ENCODE measurements at places on chromosomes 5 and 9.

DNA sequence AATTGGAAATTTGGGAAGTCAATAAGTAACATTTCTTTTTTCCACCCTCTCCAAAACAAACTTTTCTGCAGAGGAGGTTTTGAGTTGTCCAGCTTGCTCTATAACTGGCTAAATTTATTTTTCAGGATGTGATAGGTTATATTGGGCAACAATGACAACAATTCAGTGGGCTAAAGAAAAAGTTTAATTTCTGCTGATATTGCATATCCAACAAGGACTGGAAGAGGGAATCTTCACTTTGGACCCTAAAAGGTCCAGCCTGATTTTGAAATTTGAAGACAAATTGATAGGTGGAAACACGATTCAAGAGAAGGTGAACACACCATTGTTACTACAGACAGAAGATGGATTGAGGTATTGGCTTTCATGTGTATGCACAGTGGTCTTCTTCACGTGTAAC lies 393.1 kb downstream of the BRINP1 start:
- no peaks in the 10 kb centered on the region for H3K4me1 ChIP-seq
- H3K36me3 ChIP-seq, result no peaks in the 10 kb centered on the region
- no peak overlapping the region for H3K27ac ChIP-seq
- H3K4me3 ChIP-seq, result no peak overlapping the region
- no peak for DNase-seq

DNA sequence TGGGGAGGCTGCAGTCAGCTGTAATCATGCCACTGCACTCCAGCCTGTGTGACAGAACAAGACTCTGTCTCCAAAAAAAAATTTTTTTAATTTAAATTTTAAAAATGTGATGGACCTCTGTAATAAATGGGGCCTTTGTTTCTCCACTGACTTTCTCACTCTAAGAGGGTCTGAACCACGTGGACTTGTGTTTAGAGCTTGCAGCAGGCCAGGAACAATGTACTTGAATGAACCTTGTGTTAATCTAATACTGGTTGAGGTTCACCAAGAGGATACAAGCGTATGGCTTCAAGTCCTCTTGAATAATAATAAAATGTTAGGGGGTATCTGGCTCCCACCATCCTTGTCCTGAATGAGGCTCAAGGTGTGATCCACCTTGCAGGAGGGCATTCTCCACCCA lies 14.4 kb upstream of the SLC2A8 start:
- no peaks in the 10 kb centered on the region for H3K4me1 ChIP-seq
- peaks cover 4% of the 10 kb centered on the region for H3K27me3 ChIP-seq
- H3K36me3 ChIP-seq, result no peaks in the 10 kb centered on the region
- H3K27ac ChIP-seq, result no peak overlapping the region
- no peak overlapping the region for H3K4me3 ChIP-seq

DNA sequence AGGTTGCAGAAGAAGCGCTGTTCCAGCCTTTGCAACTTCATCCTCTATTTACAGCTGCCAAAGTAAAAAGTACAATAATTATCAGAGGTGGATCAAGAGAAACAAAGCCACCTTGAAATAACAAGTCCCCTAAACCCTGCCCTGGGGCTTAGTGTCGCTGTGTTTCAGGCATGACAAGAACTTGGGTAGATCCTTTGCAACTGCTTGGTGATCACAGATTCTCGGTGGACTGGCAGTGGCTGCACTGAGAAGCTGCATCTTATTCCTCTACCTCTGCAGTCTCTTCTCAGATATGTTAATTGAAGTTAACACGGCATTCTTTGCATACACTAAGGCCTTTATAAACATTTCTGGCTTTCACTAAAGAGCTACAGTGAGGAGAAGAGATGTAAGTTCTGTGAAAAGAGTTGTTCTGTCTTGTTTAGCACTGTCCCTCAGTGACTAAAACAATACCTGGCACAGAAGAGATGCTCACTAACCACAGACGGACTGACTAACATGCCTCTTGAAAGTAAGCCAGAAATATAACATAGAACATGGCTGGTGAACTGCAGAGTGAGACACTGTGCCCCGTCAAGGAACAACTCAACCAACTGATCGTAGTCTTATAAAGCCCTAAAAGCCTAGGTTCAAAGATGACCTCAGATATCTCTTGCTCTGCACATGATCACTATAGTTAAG lies 144.2 kb downstream of the MLLT3 start:
- H3K4me1 ChIP-seq, result no peaks in the 10 kb centered on the region
- DNase-seq, result no peak
- no peaks in the 10 kb centered on the region for H3K27me3 ChIP-seq
- H3K4me3 ChIP-seq, result no peak overlapping the region
- H3K27ac ChIP-seq, result no peak overlapping the region

DNA sequence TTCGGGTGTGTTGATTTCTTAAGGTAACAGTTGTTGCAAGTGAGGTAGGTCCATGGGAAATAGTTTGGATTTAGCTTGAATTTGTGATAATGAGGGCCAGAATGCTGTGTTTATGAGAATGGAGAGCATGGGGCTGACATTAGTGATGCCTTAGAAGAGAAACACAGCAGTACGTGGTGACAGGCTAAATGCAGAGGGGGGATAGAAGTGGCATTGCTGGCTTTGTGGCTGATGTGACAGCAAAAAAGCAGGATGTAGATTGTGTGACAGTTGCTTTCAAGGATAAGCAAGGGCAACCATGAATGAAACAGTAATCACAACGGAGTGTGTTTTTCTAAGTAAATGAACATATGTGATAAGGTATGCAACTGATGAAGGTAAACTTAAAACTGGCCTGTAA lies 103.4 kb upstream of the SGCD start:
- no peaks in the 10 kb centered on the region for H3K36me3 ChIP-seq
- H3K27ac ChIP-seq, result no peak overlapping the region
- no peak overlapping the region for H3K4me3 ChIP-seq
- DNase-seq, result no peak

DNA sequence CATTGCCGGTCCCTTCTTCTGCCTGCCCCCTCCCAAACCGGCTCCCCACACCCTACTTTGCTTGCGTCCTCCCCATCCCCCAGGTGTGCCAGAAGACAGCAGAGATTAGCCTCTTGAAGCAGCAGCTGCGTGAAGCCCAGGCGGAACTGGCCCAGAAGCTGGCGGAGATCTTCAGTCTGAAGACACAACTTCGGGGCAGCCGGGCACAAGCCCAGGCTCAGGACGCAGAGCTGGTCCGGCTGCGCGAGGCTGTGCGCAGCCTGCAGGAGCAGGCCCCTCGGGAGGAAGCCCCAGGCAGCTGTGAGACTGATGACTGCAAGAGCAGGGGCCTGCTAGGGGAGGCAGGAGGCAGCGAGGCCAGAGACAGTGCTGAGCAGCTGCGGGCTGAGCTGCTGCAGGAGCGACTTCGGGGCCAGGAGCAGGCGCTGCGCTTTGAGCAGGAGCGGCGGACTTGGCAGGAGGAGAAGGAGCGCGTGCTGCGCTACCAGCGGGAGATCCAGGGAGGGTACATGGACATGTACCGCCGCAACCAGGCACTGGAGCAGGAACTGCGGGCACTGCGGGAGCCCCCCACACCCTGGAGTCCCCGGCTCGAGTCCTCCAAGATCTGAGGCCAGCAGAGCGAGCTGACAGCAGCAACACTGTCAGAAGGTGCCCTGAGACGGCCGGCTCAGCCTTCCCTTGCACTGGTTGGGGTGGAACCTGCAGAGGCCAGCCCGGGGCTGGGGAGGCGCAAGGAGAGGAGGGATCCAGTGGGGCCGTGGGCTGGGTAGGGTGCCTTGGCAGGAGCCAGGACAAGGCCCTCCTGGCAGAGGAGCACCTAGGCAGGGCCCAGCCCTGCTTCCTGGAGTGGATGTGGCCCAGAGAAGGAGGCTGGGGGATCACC lies 8.3 kb downstream of the N4BP3 start:
- no peak overlapping the region for H3K4me3 ChIP-seq
- H3K27me3 ChIP-seq, result peaks cover 5% of the 10 kb centered on the region
- peaks cover 6% of the 10 kb centered on the region for H3K4me1 ChIP-seq
- H3K36me3 ChIP-seq, result no peaks in the 10 kb centered on the region
- no peak for DNase-seq
- H3K27ac ChIP-seq, result no peak overlapping the region

DNA sequence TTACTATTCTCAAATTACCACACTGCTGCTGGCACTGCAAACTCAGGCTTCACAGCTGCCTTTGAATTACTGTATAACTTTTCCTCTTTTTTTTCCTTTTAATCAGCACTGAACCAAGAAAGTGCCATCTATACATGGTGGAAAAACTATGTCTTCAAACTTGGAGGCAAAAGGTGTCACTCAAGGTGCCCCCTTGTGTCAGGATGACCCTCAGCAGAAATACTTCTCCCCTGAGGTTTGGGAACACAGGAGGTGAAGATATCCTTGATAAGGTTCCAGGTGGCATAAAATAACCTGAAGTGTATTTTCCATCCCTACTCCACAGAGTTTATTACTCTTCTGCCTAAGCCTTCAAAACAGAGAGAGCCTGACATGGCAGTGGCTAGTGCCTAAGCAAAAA lies 14.5 kb downstream of the FRMD3 start:
- no peaks in the 10 kb centered on the region for H3K4me1 ChIP-seq
- H3K4me3 ChIP-seq, result no peak overlapping the region
- H3K36me3 ChIP-seq, result no peaks in the 10 kb centered on the region
- no peak overlapping the region for H3K27ac ChIP-seq

DNA sequence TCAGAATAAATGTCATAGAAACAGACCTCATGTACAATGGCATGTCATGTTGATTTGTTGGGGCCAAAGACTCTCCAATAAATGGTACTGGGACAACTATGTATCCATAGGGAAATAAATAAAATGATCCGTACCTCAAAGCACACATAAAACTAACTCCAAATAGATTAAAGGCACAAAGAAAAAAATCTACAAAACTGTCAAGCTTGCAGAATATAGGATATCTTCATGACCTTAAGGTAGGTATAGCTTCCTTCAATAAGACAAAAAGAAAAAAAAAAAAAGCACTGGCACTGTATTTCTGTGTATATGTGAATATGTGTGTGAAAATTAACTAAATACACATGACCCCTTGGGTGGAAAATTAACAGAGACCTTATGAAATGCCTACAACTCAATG lies 101.9 kb downstream of the DIRAS2 start:
- peaks cover 6% of the 10 kb centered on the region for H3K27me3 ChIP-seq
- no peaks in the 10 kb centered on the region for H3K36me3 ChIP-seq
- no peaks in the 10 kb centered on the region for H3K4me1 ChIP-seq
- no peak overlapping the region for H3K4me3 ChIP-seq
- no peak for DNase-seq

- no peak overlapping the region for H3K4me3 ChIP-seq
- peak; percentile 35 for DNase-seq
- H3K27me3 ChIP-seq, result no peaks in the 10 kb centered on the region
- H3K27ac ChIP-seq, result no peak overlapping the region
- H3K36me3 ChIP-seq, result no peaks in the 10 kb centered on the region
- peaks cover 15% of the 10 kb centered on the region for H3K4me1 ChIP-seq
Measured at GRCh38 chr9:104861397-104861796, 66.6 kb downstream of the ABCA1 start.

GRCh38 chr5:149966946-149967345 lies 6.4 kb downstream of the SLC26A2 start:
- H3K4me3 ChIP-seq, result no peak overlapping the region
- H3K36me3 ChIP-seq, result no peaks in the 10 kb centered on the region
- no peak overlapping the region for H3K27ac ChIP-seq
- no peak for DNase-seq

GRCh38 chr5:6455571-6456200 lies 7.0 kb downstream of the UBE2QL1 start:
- no peak for DNase-seq
- peaks cover 16% of the 10 kb centered on the region for H3K27me3 ChIP-seq
- no peaks in the 10 kb centered on the region for H3K4me1 ChIP-seq
- H3K4me3 ChIP-seq, result no peak overlapping the region
- H3K27ac ChIP-seq, result no peak overlapping the region
- H3K36me3 ChIP-seq, result no peaks in the 10 kb centered on the region

DNA sequence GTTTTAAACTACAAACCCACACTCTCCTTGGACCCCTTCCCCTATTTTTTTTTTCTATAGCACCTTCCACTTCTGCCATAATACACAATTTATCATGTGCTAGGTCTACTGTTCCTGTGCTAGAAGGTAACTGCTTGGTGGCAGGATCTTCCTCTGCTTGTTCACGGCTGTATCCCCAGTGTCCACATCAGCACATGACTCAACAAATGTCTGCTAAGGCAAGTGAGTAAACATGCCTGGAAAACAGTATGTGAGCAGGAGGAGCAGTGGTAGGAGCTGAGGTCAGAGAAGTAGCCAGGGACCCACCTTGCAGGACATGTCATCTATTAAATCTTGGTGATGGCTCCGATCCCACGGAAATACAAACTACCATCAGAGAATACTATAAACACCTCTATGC lies 79.4 kb downstream of the AUH start:
- H3K27ac ChIP-seq, result no peak overlapping the region
- H3K4me3 ChIP-seq, result no peak overlapping the region
- H3K36me3 ChIP-seq, result peaks cover 3% of the 10 kb centered on the region
- no peaks in the 10 kb centered on the region for H3K27me3 ChIP-seq
- H3K4me1 ChIP-seq, result no peaks in the 10 kb centered on the region

GRCh38 chr9:78292716-78293497 lies 4.0 kb upstream of the PSAT1 start:
- peaks cover 18% of the 10 kb centered on the region for H3K4me1 ChIP-seq
- H3K4me3 ChIP-seq, result no peak overlapping the region
- H3K36me3 ChIP-seq, result no peaks in the 10 kb centered on the region
- DNase-seq, result no peak
- no peaks in the 10 kb centered on the region for H3K27me3 ChIP-seq

DNA sequence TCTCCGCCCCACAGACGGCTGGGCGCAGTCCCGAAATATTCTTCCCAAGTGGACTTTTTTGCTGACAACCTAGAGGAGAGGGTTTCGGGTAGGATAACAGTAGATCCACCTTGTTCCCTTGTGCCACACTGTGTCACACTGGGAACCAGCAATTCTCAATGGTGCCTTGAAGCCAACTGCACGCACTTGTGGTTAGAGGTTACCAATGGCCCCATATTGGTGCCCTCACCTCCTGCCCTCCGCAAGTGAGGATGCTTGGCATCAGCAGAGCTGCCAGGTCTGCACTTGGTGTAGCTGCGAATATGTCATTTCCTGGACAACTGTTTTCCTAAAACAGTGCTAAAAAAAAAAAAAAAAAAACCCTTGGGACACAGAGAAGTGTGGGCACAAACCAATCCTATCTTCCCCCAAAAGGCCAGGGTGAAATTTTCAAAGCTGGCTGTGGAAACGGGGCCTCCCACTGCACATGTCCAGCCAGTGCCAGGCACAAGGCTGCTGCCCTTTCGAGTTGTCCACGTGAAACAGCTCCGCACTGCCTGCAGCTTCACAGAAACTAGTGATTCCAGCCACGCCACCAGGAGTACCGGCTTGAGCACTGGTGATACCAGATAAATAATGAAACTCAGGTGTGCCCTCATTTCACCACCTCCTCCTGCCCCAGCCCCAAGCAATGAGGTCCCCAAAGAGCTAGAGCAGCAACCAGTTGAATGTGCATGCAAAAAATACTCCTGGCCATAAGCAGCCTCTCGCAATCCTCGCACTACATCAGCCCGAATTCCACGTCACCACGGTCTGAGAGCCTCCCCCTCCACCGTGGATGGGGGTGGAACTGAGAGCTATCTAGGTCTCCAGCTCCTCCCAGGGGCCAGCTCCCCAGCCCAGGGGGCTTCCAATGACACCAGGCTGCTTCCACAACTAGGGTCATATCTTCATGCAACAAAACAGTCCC lies 51.2 kb downstream of the USP20 start:
- peak; percentile 36 for DNase-seq
- no peaks in the 10 kb centered on the region for H3K27me3 ChIP-seq
- H3K4me3 ChIP-seq, result peak overlapping the region; percentile 11
- H3K4me1 ChIP-seq, result peaks cover 78% of the 10 kb centered on the region
- H3K36me3 ChIP-seq, result peaks cover 2% of the 10 kb centered on the region
